Stimulated activated CD8-positive, alpha-beta memory T cell treated with anti-CD3 and anti-CD28 coated beads, Interleukin-7, amount 100 ng/mL, for 1 hour (primary cell): ENCODE measurements at places on chromosomes 13 and 19.

DNA sequence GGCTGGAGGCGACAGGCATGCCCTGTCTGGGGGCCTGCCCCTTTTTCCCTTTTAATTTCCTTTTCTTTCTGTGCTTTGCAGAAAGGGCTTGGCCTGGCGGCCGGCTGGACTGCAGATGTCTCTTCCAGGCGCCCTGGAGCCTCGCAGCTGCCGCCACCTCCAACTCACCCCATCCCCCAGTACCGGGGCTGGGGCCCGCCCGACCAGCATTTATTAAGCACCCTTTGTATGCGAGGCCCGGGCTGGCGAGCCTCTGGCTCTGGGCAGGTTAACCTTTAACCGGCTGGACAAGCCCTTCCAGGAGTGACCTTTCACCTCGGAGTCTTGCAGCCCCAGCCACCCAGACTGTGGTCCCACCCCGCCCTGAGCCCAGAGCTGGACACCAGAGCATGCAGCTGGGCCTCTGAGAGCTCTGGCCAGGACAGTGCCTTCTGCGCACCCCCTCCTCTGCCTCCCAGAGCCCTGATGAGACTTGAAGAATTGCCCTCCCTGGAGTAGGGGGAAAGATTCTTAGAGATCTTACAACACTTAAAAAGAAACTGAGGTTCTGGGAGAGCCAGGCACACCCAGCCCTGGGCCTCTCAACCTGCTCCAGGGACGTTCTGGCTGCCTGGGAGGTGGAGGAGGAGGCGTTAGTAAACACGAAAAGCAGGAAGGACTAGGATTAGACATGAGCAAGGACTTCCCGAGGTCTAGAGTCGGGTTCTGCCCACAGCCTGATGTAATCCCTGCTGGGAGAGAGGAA, 1.1 kb upstream of the NR2F6 start:
- DNase-seq: no peak

- DNase-seq: no peak
These were observed 1643.4 kb upstream of the MIR17HG start for GRCh38 chr13:89704040-89704439.

- peak; percentile 9 for DNase-seq
These were observed 108.7 kb downstream of the TEX29 start for GRCh38 chr13:111429064-111429558.

DNA sequence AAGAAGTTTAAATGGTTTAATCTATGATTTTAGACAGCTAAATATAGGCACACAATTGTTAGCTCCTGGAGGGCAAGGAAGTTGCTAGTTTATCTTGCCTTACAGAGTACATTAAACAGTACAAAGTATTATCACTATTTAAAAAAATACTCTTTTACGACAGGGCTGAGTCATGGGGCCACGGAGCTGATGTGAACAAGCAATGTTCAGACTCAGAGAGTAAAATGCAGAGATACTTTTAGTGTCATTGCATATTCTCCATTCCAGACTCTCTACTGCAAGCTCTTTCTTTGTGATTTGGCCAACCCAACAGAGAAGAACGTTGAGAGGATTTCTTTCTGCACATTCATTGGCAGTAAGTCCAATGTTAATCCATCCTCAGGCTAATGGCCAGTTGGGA, 352.4 kb downstream of the SPRY2 start:
- no peak for DNase-seq

GRCh38 chr19:55082020-55082851, 6.6 kb downstream of the EPS8L1 start:
- no peak for DNase-seq

DNA sequence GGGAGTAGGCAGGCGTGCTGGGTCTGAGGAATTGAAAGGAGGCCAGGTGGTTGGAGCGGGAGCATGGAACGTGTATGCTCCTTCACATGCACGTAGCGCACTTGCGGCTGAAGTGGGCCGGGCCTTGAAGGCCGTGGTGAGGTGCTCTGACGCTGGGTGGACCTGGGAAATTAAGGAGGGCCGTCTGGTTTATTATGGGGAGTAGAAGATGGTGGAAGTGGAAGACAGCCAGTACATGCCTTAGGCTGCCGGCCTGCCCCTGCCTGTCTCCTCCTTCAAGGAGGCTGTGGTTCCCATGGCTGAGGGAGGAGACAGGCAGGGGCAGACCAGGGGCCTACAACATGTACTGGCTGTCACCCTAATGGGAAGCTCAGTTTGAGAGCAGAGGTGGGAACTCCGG, 23.9 kb downstream of the GATAD2A start:
- no peak for DNase-seq

- no peak for DNase-seq
These were observed 131.7 kb downstream of the ATP11A start for GRCh38 chr13:112821340-112822055.

- no peak for DNase-seq
These were observed 99.8 kb downstream of the CRYL1 start for GRCh38 chr13:20425819-20426219.

DNA sequence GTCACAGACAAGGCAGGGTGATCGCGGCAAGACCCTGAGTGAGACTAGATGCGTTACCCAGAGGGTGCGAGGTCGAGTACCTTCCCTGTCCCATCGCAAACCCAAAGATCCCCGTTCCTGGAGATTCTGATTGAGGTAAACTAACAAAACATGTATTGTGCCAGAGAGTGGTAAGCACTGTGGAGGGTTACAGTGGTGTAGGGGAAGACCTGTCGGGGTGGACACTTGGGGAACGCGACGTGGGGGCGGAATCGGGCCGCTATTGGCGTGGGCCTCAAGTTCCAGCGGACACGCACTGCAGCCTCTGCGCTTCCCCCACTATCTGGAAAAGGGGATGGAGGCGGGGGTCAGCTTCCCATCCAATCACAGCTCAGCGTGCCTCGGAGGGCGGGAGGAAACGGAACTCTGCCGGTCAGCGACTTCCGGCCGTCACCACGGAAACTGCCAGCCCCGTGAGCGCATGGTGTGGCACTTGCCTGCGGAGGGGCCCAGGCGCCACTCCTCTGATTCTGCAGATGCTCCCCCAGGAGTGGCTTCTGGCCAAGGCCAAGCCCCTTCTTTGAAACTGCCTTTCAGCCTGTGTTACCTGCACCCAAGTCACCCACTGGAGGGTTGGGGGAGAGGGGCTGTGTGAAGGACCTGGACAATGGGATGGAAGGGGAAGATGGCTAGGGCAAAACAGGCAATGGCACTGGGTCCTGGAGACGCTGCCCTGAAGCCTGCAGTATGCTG, 1.0 kb upstream of the UBE2M start:
- DNase-seq: no peak
